Renal cortex interstitium (tissue), 15 donors: ENCODE measurements at places on chromosomes 2 and 18. TPM values are rescaled to one million over a fixed set of nuclear protein-coding genes. Genes with fewer than 3 reads are reported as not detected.
A peak's percentile ranks its signal among the peaks of the same experiment; 100 is the strongest.

Gene CD8B2
- 0.05 TPM for polyA plus RNA-seq

Gene SH2D6
- polyA plus RNA-seq, result 1.2 TPM

DNA sequence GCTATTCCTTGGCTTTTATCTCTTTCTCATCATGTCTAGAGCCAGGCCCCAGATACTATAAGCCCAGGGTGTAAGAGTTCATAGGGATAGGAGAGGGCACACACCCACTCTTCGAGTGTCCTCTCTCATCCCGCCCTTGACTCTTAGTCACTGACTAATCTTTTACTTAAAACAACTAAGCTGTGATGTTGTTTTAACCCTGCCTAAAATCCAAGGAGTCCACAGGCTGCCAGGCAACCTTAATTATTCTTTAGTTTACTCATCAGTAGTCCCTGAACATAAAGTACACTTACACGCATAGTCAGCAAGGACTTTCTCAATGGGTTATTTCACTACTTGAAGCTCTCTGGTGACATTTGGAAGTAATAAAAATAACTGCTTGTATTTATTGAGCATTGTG is 28.4 kb downstream of the GREB1L start:
- no peak for DNase-seq

GRCh38 chr2:234451852-234452625 is 44.8 kb downstream of the ARL4C start:
- DNase-seq, result no peak

Gene DES
- 6.1 TPM for polyA plus RNA-seq

Gene DSC1
- polyA plus RNA-seq, result 1.7 TPM

DNA sequence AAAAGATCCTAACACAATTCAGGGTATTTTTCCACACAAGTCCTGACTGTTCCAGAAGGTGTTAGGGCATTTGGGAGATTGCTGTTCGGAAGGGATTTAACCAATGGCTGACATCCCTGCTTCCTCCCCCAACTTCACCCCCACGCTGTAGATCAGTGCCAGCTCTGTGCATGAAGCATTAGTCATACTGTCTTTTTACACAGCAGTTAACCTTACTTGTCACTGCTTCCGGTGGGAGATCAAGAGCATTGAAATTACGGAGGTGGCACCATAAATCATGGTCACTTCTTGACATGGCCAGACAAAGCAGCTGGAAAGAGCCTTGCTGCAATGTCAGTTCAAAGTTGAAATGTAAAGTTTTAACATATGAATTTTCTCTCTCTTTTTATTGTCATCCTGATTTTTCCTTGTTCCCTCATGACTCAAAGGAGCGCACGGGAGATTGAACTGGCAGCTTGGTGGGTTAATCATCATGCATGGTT is 70.2 kb downstream of the HRH4 start:
- DNase-seq, result peak; percentile 51

- no peak for DNase-seq
Observed at GRCh38 chr18:8224576-8224975, 384.7 kb upstream of the RAB12 start.

- no peak for DNase-seq
Observed at GRCh38 chr2:100178085-100178788, 35.8 kb upstream of the AFF3 start.

Gene FEV
- 0.14 TPM for polyA plus RNA-seq
